Activated CD4-positive, alpha-beta T cell treated with anti-CD3 and anti-CD28 coated beads, Interleukin-2, amount 50 U/mL, for 4 hours (primary cell): ENCODE measurements at places on chromosomes 11 and 22.

DNA sequence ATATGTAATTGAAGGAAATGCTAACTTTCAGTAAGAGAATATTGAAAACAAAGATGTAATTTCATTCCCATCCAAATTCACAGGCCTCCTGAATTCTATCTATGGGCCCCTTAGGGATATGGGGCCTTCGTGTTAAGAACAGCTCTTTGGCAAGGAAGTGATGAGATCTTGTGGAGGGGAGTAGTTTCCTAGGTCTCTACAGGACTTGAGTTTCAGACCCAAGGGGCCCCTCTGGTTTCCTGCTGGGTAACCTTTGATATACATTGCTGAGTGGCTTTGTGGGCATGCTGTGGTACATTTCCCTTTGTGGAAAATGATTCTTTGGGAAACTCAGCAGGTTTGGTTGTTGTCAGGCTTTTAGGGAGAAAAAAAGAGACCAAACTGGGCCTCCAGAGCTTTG lies 6.2 kb downstream of the STIM1 start:
- DNase-seq = no peak

GRCh38 chr11:9313648-9314290 lies 624 bp downstream of the TMEM41B start:
- no peak for DNase-seq

- no peak for DNase-seq
These were observed 3899.1 kb upstream of the OR11H1 start for GRCh38 chr22:11628651-11629511.

- no peak for DNase-seq
These were observed 104.8 kb downstream of the RPL27A start for GRCh38 chr11:8787372-8787771.

- no peak for DNase-seq
These were observed 178.5 kb downstream of the ARHGAP42 start for GRCh38 chr11:100865443-100866065.

- DNase-seq = no peak
These were observed 77.5 kb downstream of the EFCAB6 start for GRCh38 chr22:43734370-43735150.

GRCh38 chr11:70933981-70934583 lies 318.3 kb downstream of the SHANK2 start:
- DNase-seq = no peak

DNA sequence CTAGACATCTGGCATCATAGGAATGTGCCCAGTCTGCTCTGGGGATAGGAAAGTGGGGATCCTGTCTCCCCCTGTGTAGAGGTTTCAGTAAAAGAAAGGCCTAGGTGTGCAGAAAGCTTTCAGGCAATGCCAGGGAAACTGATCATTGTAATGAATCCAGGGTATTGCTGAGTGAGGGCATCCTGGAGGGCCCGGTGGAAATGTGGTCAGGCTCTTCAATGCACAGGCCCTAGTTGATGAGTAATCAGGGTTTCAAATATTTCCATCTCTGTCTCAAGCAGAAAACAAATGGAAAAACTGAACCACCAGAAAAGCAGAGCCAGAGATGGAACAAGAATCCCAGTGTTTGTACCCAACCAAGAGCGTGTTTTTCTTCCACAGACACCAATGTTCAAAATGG lies 2.0 kb downstream of the CD3E start:
- peak; percentile 55 for DNase-seq

DNA sequence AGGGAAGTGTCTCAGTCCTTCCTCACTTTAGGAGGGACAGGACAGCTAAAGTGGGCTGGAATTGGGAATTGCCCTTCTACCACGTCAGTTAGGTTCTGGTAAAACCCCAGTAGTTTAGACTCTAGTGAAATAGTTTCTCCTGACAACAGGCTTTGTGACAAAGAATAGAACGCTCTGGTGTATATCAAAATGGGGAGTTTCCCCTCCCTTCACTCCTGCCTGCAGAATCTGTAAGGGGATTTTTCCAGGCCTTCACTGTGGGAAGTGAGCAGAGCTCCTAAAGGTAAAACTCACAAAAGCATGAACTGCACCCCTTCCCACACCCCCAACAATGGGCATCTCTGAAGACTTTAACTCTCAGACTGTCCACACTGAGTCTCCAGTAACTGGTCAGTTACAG lies 460.9 kb upstream of the LRRC4C start:
- DNase-seq = no peak

DNA sequence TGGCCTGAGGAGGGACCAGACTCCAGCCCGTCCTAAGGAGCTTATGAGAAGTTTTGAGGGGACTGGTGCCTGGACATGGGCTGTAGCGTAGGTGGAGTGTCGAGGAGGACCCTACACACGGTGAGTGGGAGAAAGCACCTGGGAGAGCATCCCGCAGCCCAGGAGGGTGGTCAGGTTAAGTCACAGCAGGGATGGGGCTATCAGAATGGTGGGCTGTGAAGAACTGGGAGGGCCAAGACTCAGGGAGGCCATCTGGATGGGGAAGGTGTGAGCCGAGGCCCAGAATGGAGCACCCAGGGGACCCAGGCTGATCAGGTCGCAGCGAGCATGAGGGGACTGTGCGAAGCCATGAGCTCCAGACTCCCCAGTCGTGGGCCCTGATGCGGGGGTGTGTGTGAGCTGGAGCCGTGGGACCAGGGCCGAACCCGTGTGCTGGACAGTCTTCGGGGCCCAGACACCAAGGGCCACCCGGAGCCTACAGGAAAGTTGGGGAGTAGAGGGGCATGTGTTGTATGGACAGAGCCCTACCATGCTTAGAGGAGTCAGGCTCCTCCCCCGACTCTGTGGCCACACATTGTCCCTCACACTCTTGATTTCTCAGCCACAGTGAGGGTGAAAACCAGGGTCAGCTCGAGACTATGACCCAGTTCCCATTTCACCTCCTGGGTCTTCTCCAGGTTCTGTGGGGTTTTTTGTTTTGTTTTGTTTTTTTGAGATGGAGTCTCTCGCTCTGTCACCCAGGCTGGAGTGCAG lies 54.3 kb downstream of the BCR start:
- DNase-seq = no peak

DNA sequence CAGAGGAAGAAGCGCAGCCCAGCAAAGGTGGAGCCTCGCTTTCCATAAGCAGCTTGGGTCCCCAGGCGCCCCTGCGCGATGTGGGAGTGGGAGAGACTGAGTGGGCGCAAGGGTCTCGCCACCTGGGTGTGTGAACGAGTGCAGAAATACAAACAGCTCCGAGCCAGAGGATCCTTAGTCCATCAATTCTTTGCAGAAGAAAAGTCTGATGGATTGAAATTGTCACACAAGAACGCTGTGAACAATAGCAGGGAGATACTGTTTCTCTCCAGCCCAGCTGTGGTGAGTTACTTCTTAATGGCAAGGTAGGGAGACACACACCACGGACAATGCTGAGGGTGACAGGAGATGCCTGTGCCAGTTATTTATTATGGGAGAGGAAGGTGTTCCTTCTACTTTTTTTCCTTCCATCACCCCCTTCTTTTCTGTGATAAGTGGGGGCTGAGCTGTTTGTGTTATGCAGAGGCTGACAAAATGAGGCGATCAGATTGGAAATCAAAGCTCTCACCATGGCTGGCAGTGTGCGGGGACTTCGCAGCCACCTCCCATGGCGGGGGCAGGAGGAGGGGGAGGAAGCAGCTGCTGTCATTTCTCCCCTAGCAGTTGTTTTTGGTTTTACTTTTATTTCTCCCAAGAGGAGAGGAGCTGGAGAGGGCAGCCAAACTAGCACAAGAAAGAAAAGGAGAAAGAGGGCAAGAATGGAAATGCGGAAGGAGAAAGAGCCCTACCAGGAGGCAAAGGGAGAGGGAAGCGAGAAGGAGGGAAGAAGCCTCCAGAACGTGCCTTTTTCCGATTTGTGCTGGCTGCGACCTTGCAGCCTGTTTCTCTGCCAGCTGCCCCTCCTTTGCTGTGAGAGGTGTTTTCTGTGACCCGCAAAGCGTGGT lies 755.8 kb downstream of the NTM start:
- DNase-seq = no peak

GRCh38 chr22:48686694-48687302 lies 1140.9 kb downstream of the BRD1 start:
- DNase-seq = no peak

- no peak for DNase-seq
These were observed 6.0 kb downstream of the XKR3 start for GRCh38 chr22:16819249-16819648.

- DNase-seq = no peak
These were observed 1494.3 kb downstream of the BRD1 start for GRCh38 chr22:48333323-48333763.

GRCh38 chr22:37843741-37844089 lies 419 bp downstream of the ANKRD54 start:
- DNase-seq = no peak

GRCh38 chr22:49993649-49994360 lies 18.8 kb downstream of the IL17REL start:
- no peak for DNase-seq

GRCh38 chr11:11073996-11074395 lies 216.1 kb upstream of the ZBED5 start:
- DNase-seq = no peak

GRCh38 chr22:46112405-46112804 lies 37.9 kb upstream of the PPARA start:
- DNase-seq = no peak

DNA sequence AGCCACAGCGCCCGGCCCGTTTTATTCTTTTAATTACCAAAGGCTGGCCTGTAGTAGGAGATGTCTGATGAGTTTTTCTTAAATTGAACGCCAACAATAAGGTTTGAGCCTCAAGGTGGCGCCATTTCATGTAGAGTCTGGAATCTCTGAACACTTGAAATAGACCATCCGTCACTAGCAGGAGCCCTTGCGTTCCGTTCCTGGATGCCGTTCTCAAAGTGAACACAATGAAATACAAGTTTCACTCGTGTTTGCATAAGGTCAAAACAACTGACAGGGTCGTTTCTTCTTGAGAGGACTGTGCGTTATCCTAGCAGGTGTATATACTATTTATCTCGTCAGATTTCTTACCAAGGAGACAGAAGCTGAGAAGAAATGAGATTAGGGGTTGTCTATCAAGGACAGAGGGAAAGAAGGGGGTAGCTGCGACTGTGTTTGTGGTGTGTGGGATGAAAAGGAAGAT lies 18.7 kb upstream of the SCGB1D1 start:
- peak; percentile 72 for DNase-seq

DNA sequence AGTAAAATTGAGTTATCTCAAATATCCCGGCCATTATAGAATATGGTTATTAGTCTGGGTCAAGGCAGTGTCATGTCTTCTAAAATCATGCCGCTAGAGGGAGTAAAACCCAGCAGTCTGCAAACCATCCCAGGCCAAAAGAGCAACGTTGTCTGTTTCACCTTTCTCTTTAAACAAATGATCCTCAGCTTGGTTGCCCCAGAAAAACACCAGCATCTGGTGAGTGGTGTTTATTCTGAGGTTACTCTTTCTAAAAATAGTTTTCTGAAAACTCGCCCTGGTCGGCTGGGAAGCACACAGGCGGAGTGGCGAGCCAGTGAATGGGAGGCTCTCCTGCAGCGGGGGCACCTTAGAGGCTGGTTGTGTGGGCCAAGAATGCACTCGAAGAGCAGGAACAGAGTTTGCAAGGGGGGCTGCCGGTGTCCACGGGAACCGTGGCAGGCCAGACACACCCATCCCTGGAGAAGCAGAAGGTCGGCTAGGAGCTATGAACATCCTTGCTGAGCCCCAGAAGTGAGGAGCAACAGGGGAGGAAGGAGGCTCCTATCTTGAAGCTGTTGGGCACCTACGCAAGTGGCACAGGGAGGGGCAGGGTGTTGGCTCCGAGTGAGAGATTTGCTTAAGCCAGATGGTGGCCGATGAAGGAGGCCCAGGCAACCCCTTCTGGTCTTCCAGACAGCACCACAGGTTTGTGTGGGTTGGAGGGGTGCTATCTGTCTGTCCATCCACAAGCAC lies 297.1 kb downstream of the ETS1 start:
- peak; percentile 54 for DNase-seq

- DNase-seq = no peak
These were observed 45.5 kb downstream of the MUC6 start for GRCh38 chr11:991034-991433.

- DNase-seq = no peak
These were observed 24.9 kb downstream of the CLPB start for GRCh38 chr11:72409458-72409857.

DNA sequence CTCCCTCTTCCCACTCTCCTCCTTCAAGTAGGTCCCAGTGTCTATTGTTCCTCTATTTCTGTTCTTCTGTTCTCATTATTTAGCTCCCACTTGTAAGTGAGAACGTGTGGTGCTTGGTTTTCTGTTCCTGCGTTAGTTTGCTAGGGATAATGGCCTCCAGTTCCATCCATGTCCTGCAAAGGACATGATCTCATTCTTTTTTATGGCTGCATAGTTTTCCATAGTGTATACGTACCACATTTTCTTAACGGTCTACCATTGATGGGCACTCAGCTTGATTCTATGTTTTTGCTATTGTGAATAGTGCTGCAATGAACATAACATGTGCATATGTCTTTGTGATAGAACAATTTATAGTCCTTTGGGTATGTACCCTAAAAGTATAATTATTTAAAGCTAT lies 26.2 kb downstream of the C2CD3 start:
- no peak for DNase-seq

DNA sequence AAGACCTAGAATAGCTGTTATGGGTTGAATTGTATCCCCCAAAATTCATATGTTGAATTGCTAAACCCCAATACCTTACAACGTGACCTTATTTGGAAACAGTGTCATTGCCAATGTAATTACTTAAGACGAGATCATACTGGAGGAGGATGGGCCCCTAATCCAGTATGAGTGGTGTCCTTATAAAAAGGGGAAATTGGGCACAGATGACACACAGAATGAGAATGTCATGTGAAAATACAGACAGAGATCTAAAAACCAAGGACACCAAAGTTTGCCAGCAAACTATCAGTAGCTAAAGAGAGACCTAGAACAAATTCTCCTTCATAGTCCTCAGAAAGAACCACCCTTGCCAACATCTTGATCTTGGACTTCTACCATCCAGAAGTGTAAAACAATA lies 127.7 kb downstream of the ATXN10 start:
- no peak for DNase-seq

DNA sequence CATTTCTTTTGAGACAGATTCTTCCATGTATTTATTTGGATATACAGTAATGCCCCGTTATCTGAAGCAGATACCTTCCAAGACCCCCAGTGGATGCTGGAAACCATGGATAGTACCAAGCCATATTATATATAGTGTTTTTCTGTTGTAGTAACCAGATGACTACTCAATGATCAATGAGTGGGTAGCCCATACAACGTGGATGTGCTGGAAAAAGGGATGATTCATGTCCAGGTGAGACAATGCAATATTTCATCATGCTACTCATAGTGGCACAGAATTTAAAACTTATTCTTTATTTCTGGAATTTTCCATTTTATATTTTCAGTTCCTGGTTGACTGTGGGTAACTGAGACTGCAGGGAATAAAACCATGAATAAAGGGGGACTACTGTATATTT lies 427.5 kb downstream of the METTL15 start:
- no peak for DNase-seq

DNA sequence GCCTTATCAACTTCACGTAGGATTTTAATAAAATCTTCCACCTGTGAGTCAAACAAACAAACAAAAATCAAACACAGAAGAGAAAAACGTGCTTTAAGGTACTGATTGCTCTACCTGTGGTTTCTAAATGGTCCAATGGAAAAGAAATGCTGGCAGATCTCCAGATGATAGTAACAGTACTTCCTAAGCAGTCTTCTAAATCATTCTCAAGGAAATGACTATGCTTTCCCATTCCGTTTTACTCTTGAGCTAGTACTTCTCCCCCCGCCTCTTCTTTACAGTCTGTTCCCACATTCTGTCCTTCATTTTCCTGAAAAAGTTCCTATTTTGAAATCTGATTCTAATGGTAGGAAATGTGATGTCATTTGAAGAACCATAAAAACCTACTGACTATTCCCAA lies 25.4 kb downstream of the SAAL1 start:
- no peak for DNase-seq
